Myocyte (in vitro differentiated cells): ENCODE measurements at places on chromosomes 7 and 10. TPM values are rescaled to one million over a fixed set of nuclear protein-coding genes. Genes with fewer than 3 reads are reported as not detected.

GRCh38 chr7:11394438-11394837 lies 420.8 kb downstream of the PHF14 start:
- no peak for DNase-seq

GRCh38 chr7:5687936-5688630 lies 93.4 kb downstream of the RNF216 start:
- DNase-seq = no peak

DNA sequence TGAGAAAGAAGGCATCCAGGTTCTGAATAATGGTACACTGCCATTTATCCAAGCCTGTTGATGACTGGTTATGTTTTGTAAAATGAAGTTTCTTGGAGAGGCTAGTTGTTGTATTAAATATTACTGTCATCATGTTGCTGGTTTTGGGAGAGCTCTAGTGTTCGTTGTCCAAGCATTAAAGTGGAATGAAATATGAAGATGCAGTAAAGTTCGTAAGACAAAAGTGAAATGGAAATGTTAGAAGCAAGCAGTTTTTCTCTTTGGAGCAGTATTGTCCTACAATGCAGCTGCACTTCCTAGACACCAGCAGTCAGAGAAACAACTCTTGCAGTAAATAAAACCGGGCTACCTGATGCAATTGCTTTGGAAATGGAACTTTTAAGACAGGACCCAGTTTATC lies 156.8 kb upstream of the FZD1 start:
- DNase-seq = no peak

GRCh38 chr7:781186-781849 lies 51.0 kb upstream of the SUN1 start:
- peak; percentile 13 for DNase-seq

- DNase-seq = no peak
Observed at GRCh38 chr10:128850647-128851046, 616.4 kb upstream of the MGMT start.

DNA sequence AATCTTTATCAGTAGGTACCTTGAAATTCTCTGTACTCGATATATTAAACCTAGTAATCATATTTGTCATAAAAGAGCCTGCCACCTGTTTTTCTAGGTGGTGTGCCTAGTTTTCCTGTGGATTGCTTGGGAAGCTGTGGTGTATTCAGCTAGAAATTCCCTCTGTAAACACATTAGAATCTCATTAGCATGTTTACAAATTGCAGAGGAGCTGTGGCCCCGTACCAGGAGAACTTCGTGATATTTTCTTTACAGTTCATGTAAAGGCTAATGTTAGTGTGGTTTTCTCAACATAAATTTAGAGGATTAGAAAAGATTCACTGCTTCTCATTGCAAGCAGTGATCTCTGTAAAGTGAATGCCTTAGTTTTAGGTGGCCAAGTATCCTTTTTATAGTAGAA lies 144.7 kb downstream of the CCSER2 start:
- DNase-seq = no peak

GRCh38 chr7:77667459-77668086 lies 28.7 kb upstream of the RSBN1L start:
- DNase-seq = peak; percentile 15

- peak; percentile 66 for DNase-seq
Observed at GRCh38 chr10:72243822-72244437, 27.9 kb upstream of the ASCC1 start.

DNA sequence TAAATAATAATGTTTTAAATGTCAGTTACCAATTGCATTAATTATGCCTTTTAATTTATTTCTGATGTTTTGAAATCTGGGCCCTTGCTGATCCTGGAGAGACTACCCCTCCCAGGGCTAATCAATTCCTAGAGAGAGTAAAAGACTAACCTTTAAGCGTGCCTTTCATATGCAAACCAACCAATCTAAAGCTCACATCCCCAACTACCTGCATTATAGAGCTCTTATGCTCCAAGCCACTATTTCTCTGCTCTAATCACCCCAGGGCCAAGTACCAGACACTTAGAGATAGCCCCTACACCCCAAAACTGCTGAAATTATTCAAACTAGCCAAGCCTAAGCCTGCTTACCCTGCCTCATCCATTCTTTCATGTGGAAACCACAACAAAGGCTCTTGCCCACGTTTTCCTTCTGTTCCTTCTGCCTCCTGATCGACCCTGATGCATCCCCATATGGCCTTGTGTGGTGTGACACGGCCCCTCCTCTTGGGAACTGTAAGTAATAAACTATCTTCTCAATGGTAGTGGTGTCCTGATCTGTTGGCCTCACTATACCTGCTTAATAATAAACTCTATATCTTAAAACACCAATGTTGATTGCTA lies 97.7 kb downstream of the HIBADH start:
- no peak for DNase-seq

DNA sequence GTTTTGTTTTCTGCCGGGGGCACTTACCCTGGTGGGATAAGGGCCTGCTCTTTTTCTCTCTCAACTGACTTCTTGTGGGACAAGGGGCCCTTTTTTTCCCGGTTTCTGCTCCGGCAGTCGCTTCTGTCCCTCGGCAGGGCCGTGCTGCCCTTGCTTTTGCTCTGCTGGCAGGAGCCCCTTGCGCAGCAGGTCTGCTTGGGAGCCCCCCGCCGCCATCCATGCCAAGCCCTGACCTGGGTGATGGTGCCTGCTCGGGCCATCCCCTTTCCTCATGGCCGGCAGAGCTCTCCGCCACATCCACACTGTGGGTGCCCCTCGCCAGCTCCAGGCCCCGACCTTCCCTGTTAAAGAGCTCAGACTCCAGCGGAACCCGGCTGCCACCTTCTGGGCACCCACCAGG lies 47.0 kb upstream of the ZNF32 start:
- DNase-seq = no peak

DNA sequence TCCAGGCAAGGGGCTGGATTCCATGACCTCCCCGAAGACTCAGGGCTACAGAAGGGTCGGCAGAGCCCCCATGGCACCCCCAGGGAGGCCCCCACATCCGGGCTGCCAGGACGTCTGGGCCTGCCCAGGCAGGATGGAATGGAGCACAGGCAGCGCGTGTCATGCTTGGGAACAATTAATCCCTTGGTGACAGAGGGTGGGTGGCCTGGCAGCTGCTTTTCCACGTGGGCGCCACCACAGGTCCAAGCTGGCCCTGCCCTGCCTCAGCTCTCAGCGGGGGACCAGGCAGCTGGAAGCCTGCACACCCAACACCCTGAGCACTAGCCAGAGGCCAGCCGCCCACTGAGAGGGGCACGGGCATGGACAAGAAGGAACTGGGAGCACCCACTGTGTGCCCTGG lies 11.4 kb downstream of the ELN start:
- DNase-seq = peak; percentile 92

- DNase-seq = peak; percentile 3
Observed at GRCh38 chr7:110442381-110442837, 648.5 kb upstream of the LRRN3 start.

- DNase-seq = no peak
Observed at GRCh38 chr10:46001187-46001756, 29.0 kb downstream of the TIMM23 start.

HOXA11 gene
- 1.7 TPM in 2 replicates for total RNA-seq

CLRN3 gene
- not detected in 2 replicates for total RNA-seq

MYL10 gene
- total RNA-seq = 0.31 TPM in 1 of 2 replicates, not detected in the other

MKI67 gene
- 0.29 and 3.2 TPM in 2 replicates for total RNA-seq

TRIM4 gene
- 20.2 and 20.5 TPM in 2 replicates for total RNA-seq

PLAU gene
- 154 and 166 TPM in 2 replicates for total RNA-seq

LMOD2 gene
- 125 and 182 TPM in 2 replicates for total RNA-seq
